Uterus (tissue), 4 donors: ENCODE measurements at places on chromosomes 1 and 21. TPM values are rescaled to one million over a fixed set of nuclear protein-coding genes. Genes with fewer than 3 reads are reported as not detected.

VCAM1 gene
- 11.3 TPM for total RNA-seq

GSTM5 gene
- 21.8 TPM for total RNA-seq

BARHL2 gene
- not detected for total RNA-seq

EFCAB7 gene
- 29.9 TPM for total RNA-seq

TMEM125 gene
- total RNA-seq = 3.6 TPM

ANGPTL7 gene
- 0.88 TPM for total RNA-seq

XCL1 gene
- not detected for total RNA-seq

MNDA gene
- total RNA-seq = 1.6 TPM

RUNX3 gene
- total RNA-seq = not detected

SLAMF6 gene
- total RNA-seq = 0.82 TPM

LCE1C gene
- not detected for total RNA-seq

ZRANB2 gene
- total RNA-seq = 29.5 TPM

MIB2 gene
- 43.0 TPM for total RNA-seq

EPHA10 gene
- 0.41 TPM for total RNA-seq

CD52 gene
- total RNA-seq = not detected

IVL gene
- total RNA-seq = not detected

IGFN1 gene
- 5.4 TPM for total RNA-seq

TMEM52 gene
- total RNA-seq = not detected

OR10K2 gene
- not detected for total RNA-seq

RGL1 gene
- total RNA-seq = 6.9 TPM

PITHD1 gene
- total RNA-seq = 27.4 TPM

SAMD11 gene
- total RNA-seq = 2.1 TPM

FOXO6 gene
- total RNA-seq = 7.6 TPM

ZMYND12 gene
- total RNA-seq = not detected

ZSWIM5 gene
- 3.8 TPM for total RNA-seq

IL10 gene
- total RNA-seq = 3.2 TPM

CFHR5 gene
- total RNA-seq = not detected

SDC3 gene
- 23.6 TPM for total RNA-seq

LY9 gene
- total RNA-seq = not detected

ACP6 gene
- total RNA-seq = 7.7 TPM

LCE2D gene
- not detected for total RNA-seq

PGBD5 gene
- 0.69 TPM for total RNA-seq

CD1B gene
- total RNA-seq = not detected
